AG04449 (cell line): ENCODE measurements at places on chromosomes 2 and 18.

- DNase-seq: peak; percentile 4
Observed at GRCh38 chr2:198054299-198054698, 249.9 kb downstream of the PLCL1 start.

- no peak for DNase-seq
Observed at GRCh38 chr2:128868686-128869551, 550.3 kb upstream of the HS6ST1 start.

GRCh38 chr2:26770986-26771586 lies 7.0 kb downstream of the SLC35F6 start:
- DNase-seq: peak; percentile 52

DNA sequence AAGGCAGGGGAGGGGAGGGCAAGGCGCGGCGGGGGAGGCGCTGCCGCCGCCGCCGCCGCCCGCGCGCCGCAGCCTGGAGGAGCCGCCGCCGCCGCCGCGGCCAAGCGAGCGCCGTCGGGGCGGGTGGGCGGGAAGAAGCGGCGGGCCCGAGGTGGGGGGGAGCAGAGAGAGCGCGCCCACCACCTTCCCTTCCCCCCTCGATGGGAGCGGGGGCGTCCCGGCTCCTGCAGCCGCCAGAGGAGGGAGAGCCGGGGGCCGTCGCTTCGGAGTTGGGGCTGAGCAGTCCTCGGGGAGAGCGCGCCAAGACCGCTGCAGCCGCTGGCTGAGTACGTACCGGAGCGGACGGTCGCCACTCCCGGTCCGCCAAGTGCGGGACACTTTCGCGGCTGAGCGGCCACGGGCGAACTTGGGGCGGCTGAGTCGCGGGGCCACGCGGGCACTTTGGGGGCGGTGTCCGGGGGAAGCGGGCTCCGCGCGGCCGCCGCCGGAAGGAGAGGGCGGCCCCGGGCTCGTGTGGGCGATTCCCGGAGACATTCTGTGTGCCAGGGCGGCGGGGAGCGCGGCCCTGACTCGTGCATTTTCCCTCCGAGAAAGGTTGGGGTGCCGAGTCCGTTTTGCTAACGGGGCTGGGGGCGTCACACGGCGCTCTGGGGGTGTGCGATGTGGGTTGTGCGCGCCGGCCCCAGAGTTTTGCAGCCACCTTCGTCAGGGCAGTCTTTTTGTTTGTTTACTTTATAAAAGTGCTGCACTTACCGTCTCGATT lies at the start of gene NAB1:
Gene NAB1, plus strand, starts transcription at position 49 of the 763 bp plus-strand sequence. CDS start 10,094 bp downstream, outside the sequence.
- DNase-seq: no peak

DNA sequence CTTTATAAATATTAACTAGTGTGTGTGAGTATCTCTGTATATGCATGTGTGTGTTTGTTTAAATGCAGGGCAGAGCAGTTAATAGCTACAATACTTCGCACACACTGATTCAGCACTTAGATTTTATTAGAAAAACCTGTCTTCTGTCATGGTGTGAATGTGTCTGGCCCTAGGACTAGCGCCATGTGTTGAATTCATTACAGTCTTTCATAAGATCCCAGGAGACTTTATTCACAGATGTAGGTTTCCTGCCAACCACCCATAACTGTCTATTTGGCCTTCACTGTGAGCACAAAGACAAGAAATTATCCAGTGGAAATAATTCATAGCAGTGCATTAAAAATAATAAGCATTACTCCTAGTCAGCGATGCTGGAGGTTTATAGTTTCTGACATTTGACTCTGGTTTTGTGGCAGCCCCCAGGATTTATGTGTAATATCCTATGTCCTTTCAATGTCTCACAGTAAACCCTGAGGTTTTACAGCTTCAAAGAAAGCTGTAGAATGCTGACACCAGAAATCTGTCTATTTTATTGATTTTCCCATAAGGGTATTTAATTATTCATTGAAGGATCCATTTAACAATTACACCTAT lies 93.9 kb downstream of the ZNF804A start:
- DNase-seq: no peak

DNA sequence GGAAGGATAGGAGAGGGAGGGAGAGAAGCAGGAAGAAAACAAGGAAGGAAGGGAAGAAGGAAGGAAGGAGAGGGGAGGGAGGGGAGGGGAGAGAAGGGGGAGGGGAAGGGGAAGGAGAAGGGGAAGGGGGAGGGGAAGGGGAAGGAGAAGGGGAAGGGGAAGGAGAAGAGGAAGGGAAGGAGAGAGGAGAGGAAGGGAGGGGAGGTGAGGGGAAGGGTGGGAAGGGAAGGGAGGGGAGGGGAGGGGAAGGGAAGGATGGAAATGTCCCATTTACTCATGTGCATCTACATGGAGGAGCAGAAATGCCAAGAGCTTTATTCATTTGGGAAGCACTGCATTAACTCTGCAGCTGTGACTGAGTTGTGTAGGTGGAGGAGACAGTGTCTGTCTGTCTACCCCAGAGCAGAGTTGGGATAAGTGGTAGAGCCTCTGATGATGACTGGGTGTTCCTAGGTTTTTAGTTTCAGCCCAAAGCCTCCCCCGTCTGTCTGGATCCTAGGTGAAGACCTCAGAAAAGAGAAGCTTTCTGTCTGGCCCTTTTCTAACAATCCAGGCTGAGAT lies 131.3 kb downstream of the COL6A3 start:
- DNase-seq: no peak

DNA sequence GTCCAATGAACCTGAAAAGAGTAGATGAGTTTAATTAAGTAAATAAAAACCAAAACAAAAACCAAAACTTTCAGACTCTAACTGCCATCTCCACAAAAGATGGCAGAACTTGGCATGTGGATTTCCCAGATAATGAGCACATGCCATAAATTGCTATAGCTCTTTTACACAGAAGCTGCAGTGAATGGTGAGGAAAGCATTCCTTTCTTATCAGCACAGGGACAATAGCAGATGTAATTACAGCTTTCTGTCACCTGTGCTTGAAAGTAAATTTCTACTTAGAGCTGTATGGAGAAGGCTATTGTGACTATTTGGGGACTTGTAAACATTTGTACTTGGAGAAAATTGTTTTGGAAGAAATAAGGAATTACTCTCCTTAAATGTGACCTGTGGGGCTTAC lies 378.4 kb downstream of the RPRM start:
- DNase-seq: no peak

- no peak for DNase-seq
Observed at GRCh38 chr2:227103583-227103982, 60.4 kb downstream of the COL4A4 start.

GRCh38 chr18:79940126-79940813 lies 11.2 kb downstream of the SLC66A2 start:
- DNase-seq: no peak

GRCh38 chr2:99569386-99569785 lies 79.6 kb upstream of the REV1 start:
- DNase-seq: no peak

GRCh38 chr2:84022810-84023431 lies 436.2 kb downstream of the SUCLG1 start:
- peak; percentile 12 for DNase-seq

GRCh38 chr2:38960609-38961320 lies 71.1 kb downstream of the ARHGEF33 start:
- no peak for DNase-seq

DNA sequence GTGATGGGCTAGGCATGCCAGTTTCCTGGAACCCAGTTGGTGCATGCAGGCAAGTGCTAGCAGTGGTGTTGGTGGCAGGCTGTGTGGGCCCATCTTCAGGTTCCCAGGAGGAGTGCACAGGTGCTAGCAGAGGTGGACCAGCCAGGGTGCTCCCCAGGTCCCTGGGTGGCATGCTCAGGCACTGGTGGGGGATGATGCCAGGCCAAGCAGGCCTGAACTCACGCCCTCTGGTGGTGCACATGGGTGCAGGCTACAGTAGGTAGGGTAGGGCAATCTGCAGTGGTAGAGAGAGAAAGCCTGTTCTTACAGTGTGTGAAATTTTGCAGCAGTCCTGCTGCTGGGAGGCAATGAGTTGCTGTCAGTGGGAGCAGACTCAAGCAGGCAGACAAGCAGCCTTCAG lies 1651.8 kb downstream of the DPP10 start:
- DNase-seq: no peak

DNA sequence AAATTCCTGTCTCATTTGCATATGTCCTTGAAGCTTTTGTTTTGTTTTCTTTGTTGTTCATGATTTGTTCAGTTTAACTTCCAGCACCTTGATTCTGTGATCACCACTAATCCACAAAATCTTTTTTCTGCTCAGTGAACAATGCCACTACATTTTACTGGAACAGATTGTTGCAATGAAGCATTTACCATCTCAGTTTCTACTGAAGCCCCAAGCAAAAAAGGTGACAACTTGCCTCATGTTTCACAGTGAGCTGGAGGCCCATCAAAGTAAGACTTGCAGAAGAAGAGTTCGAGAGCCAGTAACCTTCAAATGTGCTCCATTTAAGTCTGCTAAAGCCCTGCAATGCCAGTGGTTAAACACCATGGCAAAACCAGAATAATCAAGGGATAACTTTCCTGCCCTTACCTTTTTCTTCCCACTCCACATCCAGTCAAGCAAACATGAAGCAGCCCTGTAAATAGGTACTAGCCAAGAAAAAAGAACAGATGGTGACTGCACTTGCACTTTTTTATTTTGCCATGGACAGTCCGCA lies 25.7 kb upstream of the PDE1A start:
- no peak for DNase-seq

- no peak for DNase-seq
Observed at GRCh38 chr18:32908424-32908805, 135.6 kb upstream of the KLHL14 start.

DNA sequence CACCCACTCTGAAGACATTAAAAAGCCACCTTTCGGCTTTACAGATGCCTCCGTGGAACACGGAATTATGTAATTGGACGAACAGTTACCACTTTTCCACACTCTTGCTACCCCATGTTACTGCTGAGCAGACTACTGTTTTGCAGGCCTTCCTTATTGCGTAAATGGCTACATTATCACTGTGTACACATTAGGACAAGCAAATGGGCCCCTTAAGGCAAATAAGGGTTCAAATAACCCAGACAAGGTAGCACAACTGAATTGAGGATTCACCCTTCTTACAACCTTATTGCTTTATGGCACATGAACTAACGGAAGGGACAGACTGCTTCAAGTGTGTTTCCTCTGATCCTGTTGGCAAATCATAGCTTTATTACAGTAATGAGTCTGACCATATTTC lies 832.2 kb upstream of the FANCL start:
- DNase-seq: no peak

DNA sequence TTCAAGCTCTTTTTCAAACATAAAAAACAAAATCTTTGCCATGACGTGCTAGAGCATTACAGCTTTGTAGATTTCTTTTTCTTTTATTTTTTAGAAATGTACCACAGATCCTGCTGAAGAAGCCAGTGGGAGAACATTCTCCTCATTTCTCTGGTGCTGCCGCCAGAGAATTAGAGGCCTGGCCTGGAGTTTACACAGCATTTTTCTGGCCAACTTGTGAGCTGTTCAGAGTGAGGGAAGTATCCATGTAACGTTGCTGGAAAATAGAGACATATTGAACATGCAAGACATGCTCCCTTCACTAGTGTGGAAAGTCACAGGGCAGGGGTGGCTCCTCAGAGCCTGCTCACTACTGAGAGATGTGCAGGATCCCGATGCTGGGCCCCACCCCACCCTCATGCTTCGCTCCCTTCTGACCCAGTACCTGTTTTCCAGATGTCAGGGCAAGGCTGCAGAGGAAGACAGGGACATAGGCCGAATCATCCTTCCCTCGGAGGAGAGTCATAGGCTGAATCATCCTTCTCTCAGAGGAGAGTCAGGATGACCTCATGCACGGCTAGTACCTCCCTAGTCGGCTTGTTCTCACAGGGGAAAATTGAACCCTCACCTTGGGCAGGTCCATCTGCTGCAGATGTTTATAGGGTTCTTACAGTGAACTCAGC lies 298.5 kb downstream of the INSIG2 start:
- DNase-seq: peak; percentile 42

DNA sequence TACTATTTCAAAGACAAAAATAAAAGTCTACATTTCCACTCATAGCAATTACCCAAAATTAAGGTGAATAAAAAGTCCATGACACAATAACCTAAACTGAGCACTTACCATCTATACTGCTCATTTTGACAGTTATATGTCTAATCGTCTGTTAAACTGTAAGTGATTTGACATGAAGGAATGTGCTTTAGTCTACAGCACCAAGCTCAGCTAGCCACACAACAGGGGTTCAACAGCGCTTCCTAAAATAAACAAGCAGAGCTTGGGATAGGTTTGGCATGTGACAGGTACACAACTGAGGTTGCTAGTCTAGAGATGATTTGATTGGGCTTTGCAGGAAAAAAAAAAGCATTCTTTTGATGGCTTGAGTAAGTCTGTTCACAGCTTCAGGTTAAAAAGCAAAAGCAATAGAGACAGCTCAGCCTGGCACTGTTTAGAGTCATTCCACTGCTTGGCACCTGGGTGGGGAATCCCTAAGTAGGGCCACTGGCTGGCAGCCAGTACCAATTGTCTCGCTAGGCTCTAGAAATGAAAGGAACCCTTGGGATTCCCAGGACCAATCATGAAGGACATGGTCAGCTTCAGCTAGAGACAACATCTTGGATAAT lies 78.6 kb downstream of the BARD1 start:
- DNase-seq: no peak

- DNase-seq: no peak
Observed at GRCh38 chr2:74554820-74555531, 456 bp downstream of the DOK1 start.

- DNase-seq: no peak
Observed at GRCh38 chr2:181123798-181124231, 143.4 kb downstream of the UBE2E3 start.

DNA sequence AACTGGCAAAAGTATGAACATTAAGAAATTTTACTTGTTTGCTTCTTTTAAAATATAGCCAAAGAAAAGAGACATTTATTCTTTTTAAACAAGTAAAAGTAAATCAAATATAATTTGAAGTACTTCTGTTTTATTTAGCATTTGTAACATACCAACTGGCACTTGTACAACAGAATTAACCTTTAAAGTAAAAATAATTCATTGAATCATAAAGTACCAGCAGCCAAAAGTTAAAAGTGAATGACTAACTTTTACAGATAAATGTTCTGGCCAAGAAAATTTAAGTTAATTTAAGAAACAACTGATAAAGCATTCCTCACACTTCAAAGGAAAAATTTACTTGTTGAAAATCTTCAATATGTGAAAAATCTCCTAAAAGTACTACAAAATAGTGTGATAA lies 23.8 kb downstream of the RTTN start:
- DNase-seq: no peak

GRCh38 chr2:122469147-122469546 lies 713.7 kb downstream of the TSN start:
- DNase-seq: no peak

DNA sequence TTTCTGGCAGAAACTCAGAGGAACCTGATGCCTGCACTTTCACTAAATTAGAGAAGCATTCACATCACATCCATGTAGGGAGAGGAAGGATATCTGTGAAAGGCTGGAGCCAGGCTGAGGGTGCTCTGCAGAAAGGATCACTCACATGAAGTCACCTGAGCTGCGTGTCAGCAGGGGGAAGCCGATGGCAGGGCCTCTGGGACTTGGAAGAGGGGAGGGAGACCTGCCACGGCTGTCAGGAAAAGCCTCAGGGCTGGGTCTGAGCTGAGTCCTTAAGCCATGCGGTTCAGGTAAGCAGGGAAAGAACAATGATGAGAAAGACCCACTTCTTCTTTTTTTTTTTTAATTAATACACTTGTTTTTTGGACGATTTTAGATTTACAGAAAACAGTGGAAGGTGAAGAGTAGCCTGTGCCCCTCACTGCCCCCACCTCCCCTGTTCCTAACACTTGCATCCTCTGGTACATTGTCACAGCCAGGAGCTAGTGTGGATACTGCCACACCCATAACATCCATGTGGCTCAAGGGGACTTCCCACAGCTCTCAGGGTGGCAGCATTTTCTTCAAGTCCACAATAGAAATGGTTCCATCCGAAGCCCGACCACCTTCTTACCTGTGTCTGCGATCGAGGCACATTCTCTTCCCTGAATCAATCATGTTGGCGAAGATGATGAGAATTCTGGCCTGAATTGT lies 156.5 kb upstream of the TPO start:
- no peak for DNase-seq

- no peak for DNase-seq
Observed at GRCh38 chr2:65863713-65864112, 431.3 kb upstream of the SPRED2 start.
